CD4-positive, alpha-beta T cell treated with Interleukin-15 for 4 hours (primary cell): ENCODE measurements at places on chromosomes 7 and 10.

DNA sequence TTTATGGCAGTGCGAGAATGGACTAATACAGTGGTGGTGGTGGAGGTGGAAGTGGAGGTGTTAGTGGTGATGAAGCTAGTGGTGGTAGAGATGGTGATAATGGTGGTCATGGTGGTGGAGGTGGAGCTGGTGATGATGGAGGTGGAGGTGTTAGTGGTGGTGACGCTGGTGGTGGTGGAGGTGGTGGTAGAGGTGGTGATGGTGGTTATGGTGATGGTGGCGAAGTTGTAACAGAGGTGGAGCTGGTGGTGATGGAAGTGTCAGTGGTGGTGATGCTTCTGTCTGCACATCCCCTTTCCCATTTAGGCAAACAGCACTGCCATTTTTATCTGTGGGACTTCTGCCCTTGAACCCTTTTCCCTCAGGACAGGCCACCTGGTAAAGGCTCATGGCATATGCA, 7.4 kb upstream of the PTPRN2 start:
- no peak for DNase-seq

- DNase-seq, result no peak
Observed at GRCh38 chr10:5616836-5617235, 49.6 kb downstream of the ASB13 start.

DNA sequence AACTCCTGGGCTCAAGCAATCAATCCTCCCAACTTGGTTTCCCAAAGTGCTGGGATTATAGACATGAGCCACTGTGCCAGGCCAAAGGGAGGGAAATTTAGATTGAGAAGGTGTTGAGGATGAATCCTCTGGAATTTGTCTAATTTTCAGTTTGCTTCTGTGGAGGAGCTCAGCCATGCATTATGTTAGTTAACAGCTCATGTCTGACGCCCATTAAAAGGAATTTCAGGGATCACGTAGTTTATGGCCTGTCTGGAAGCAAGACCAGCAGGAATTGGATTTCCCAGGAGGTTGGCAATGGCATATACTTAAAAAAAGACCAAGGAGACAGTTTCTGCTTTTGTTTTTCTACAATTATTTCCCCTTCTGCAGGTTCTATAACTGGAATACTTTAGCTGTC, 165.7 kb downstream of the OTUD1 start:
- no peak for DNase-seq

GRCh38 chr7:13748998-13749397, 240.5 kb downstream of the ETV1 start:
- DNase-seq, result no peak

DNA sequence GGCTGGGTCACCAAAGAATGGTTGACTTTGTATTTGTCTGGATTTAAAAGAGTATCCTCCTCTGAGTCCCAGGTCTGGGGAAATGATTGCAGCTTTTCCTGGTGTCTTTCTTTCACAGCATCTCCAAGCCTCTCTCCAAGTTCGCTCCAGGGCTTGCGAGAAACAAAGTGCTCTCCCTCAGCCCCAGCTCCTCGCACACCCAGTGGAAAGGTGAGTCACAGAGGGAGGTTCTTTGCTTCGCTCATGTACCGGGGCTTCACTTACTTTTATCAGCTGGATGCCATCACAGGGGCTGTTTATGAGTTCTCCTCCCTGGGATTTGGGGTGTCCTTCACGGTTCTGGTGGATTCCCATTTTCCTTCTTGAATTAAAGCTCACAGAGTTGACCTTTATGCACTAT, 252.2 kb upstream of the PLPP4 start:
- DNase-seq, result no peak

DNA sequence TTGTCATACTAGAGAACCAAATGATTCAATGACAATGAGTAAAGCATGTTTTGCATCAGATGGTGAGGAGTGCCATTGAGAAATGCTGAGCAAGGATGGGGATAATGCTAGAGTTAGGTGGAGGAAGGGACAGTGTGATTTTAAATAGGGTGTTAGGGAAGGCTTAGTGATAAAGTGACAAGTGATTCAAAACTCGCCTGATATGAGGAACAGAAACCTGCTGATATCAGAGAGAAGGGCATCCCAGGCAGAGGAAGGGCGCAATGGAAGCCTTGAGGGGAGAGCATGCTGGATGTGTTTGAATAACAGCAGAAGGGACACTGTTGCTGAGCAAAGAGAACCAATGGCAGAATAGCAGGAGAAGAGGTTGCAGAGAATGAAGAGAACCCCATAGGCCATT, 196.2 kb downstream of the NRG3 start:
- no peak for DNase-seq

GRCh38 chr10:78595269-78595619, 473.5 kb upstream of the ZMIZ1 start:
- no peak for DNase-seq

- DNase-seq, result no peak
Observed at GRCh38 chr10:34759837-34760215, 55.3 kb downstream of the PARD3 start.

DNA sequence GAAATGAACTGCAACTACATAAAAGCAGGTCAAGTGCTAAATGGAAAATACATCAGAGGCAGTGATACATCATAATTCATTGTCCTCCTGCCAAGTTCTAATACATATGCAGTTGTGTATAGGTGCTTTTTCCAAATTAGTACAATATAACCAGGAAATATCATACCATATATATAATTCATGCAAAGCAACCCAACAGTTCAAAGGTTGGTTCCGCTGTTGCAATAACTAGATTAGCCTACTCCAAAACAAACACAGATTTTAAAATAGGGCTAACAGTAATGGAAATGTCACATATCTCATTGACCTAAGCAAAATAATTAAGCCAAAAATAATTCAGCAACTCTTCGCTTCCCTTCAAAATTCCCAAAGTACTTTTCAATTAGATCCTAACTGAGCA, 88.9 kb upstream of the NEBL start:
- no peak for DNase-seq

- no peak for DNase-seq
Observed at GRCh38 chr7:97630116-97630515, 101.8 kb upstream of the TAC1 start.

DNA sequence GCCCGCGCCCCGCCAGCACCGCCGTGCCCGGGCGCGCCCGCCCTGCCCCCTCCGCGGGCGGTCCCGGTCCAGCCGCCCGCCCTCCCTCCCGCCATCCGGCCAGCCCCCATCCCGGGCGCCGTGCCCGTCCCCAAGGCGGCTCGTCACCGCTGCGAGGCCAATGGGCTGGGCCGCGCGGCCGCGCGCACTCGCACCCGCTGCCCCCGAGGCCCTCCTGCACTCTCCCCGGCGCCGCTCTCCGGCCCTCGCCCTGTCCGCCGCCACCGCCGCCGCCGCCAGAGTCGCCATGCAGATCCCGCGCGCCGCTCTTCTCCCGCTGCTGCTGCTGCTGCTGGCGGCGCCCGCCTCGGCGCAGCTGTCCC, at the start of gene HTRA1:
Gene HTRA1 (plus strand): TSS at position 187 of the 362 bp plus-strand sequence. CDS start 100 bp downstream, at position 287.
- DNase-seq, result no peak

DNA sequence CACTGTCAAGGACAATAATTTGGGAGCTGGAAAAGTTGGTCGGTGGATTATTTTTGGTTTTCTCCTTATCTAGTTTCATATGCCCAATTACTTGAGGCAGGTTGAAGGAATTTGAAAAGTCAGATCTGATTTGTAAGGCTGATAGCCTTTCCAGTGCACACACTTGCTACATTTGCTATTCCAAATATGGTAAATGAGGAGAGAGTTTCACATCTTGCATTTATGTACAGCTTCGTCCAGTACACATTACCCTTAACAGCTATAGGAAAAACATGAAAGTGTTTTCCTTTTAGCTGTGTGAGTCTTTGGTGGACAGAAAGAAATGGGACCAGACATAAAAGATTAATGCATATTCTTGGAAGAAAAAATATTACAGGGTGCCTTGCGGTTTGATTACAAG, 201.8 kb downstream of the CELF2 start:
- DNase-seq, result no peak

GRCh38 chr7:1566687-1567048, 3.2 kb downstream of the PSMG3 start:
- no peak for DNase-seq

GRCh38 chr10:24974976-24975375, 22.6 kb upstream of the PRTFDC1 start:
- DNase-seq, result no peak

DNA sequence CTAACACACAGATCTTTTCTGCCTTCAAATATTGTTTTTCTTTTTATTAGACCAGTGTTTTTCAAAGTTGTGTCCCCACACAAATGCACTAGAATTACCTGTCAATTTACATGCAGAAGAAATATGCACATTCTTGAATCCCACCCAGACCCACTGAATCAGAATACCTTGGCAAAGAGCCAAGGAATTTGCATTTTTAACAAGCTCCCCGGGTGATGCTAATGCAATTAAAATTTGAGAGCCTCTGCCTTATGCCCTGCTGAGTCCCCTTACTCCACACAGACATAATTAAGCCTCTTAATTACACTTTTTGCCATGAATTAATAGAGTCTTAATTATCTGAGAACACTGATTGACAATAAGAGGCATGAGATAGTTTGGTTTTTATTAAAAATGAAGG, 201.2 kb upstream of the GRB10 start:
- DNase-seq, result no peak

DNA sequence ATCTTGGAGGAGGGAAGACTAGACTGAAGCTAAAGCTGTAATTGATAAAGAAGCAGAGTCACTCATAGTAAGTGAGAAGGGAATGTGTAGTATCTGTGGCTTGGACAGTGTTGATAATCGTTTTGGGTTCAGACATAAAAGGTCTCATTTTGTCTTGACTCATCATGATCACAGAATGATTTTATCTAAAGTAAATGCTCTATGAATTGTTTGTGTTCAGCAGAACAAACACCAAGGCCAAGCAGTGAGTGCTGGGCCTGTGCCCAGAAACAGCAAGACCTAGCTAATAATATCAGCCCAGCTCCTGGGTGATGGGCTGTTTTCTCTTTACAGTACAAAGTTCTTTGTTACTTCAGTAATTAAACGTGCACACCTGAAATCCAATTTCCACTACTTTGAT, 26.7 kb upstream of the CD36 start:
- DNase-seq, result no peak

GRCh38 chr10:62082729-62083411, 181.4 kb downstream of the ARID5B start:
- DNase-seq, result peak; percentile 71

GRCh38 chr7:131010029-131010716, 276.2 kb upstream of the KLF14 start:
- DNase-seq, result no peak

DNA sequence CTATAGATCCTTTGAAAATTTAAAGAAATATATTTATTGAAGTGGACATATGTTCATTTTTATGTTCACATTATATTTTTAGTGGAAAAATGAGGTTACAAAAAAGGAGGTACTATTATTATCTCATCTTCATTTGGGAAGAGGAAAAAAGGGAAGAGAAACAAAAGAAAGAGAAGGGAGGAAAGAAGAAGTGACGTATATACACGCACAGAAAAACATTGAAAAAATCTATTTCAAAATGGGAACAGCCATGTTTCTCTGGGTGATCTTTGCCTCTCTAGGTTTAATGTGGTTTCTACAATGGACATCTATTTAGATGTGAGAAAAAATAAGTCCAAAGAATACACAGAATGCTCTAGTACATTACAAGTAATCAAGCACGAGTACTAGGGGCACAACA, 14.8 kb downstream of the ANK3 start:
- no peak for DNase-seq

- no peak for DNase-seq
Observed at GRCh38 chr10:89852872-89853271, 151.5 kb downstream of the KIF20B start.

GRCh38 chr10:85458324-85458723, 908.3 kb downstream of the GRID1 start:
- DNase-seq, result no peak

GRCh38 chr7:122384528-122384927, 80.0 kb upstream of the FEZF1 start:
- no peak for DNase-seq

DNA sequence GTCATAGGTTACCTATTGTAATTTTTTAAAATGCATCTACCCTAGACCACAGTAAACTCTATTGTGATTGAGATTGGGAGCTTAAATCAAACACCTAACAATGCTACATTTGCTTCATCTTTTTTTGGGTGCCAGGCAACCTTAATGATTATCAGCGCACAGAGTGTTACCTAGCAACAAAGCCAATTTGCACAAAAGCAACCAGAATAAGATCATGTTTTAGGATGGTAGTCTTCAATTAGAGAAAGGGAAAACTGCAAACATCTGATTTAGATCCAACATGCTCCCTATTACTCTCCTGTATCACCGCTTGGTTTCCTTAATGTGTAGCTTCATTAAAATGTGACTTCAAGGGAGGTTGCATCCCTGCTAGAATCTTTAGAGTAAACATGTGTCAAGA, 226.9 kb downstream of the ABCA13 start:
- no peak for DNase-seq

GRCh38 chr10:80794994-80795393, 257.3 kb downstream of the SH2D4B start:
- DNase-seq, result no peak

GRCh38 chr10:102595897-102596296, 48.4 kb upstream of the TRIM8 start:
- DNase-seq, result no peak

- DNase-seq, result no peak
Observed at GRCh38 chr7:12719981-12720865, 32.8 kb downstream of the ARL4A start.

DNA sequence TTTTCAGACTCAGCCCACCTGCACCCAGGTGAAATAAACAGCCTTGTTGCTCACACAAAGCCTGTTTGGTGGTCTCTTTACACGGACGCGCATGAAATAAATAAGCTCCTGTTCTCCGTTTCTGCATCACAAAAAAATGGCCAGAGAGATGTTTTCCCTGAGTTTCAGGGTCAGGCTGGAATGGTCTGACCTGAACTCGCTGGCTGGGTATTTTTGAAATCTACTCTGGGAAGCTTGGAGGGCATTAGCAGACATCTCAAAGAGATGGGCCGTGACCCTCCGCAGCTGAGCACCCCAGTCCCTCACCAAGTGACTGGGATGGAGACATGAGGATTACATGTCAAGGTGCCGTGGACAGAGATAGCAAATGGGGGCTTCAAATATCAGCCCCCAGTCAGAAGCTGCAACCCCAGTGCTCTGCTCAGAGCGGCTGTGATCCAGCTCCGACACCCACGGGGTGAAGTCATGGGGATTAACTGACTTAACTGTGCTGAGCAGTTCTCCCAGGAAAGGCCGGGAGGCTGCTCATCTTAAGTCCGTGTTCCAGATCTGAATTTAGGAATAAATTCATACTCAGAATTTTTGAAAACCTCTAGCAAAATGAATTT, 22.3 kb downstream of the CALML5 start:
- no peak for DNase-seq
